ENCODE measurements at places on chromosomes 7 and 10.
A peak's percentile ranks its signal among the peaks of the same experiment; 100 is the strongest.

- DNase-seq, result no peak
Observed at GRCh38 chr7:25240340-25240739, 12.1 kb upstream of the NPVF start.

DNA sequence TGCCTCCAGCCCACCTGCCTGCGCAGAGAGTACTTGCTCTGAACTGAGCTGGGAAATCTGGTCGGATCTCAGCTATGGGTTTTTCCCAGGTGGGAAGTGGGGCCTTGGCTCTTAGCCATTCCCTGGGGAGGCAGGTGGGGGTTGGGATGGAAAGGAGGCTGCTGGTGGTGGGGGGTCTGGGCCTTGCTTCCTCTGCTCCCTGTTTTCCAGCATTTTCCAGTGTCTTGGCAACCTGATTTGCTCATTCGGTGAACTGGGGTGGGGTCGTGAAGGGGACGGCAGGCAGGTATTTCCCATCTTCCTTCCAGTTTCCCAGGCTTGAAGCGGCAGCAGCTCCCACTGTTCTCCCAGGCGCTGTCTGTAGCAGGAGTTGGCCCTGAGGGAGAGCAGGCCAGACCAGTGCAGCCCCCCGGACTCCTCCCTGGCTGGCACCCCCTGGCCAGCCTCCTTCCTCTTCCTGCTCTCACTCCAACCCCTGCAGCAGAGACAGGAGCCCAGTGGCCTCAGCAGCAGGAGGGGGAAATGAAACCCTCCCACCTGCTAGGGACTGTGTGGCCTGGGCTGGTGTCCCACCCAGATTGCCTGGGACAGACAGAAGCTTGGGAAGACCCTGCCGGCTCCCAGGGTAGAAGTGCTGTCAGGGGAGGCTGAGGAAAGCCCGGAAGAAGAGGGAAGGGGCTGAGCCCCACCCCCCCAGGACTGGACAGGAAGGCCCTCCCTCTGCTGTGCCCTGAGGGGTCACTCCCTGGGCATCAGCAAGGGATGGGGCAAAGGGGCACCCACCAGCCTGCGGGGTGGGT is 6.6 kb downstream of the TRIM8 start:
- DNase-seq, result no peak

- peak; percentile 75 for DNase-seq
Observed at GRCh38 chr10:24723788-24724380, at the start of gene ARHGAP21. ARHGAP21 (minus strand) TSS chr10:24723887; CDS start chr10:24721899, 1,988 bp downstream.

DNA sequence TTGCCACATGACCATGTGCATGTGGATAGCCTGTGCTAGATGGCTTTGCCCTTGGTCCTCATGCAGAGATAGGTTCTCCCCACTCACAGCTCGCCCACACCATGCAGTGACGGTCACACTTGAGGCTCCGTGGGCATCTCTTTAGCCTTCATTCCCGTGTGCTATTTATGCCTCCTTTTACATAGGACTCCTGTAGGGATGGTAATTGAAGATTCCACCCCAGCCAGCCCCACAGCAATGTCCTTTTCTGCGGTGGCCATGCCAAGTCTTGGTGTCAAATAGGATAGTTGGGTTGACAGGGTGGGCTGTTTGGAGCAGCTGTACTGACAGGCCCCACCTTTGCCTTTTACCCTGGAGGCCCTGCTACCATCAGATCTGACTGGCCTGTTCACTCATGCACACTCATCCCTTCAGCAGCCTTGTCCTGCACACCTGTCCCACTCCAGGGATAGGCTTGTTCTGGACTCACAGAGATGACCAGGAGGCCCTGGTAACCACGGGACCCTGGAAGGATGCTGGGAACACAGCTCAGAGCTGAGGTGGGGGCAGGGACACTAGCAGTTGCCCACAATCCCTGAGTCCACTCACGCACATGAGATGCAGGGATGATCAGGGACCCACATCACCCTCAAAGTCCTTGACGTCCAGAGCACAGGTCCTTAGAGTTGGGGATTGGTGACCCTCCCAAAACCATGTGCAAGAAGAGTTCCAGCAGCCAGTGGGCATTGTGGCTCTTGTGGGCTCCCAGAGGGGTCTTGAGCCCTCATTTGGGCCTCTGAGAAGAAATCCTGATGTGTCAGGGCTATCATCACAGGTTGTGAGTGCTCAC is 71.2 kb downstream of the ADCY1 start:
- DNase-seq, result no peak

GRCh38 chr10:108097258-108097657 is 932.8 kb upstream of the SORCS1 start:
- no peak for DNase-seq

DNA sequence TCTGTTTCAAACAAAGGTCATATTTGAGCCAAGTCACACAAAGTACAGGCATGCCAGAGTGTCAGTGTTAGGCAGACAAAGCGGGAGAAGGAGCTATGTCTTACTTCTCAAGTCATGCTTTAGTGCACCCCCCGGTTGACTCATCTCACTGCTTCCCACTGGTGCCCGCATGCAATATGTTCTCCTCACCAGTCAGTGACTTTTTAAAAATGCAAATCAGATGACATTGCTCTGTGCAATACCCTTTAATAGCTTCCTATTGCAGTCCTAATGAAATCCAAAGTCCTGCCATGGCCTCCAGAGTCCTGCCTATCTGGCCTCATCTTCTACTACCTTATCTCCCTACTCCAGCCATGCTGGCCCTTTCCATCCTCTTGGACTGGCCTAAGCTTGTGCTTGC is 429.1 kb downstream of the ACTR3B start:
- DNase-seq, result no peak

DNA sequence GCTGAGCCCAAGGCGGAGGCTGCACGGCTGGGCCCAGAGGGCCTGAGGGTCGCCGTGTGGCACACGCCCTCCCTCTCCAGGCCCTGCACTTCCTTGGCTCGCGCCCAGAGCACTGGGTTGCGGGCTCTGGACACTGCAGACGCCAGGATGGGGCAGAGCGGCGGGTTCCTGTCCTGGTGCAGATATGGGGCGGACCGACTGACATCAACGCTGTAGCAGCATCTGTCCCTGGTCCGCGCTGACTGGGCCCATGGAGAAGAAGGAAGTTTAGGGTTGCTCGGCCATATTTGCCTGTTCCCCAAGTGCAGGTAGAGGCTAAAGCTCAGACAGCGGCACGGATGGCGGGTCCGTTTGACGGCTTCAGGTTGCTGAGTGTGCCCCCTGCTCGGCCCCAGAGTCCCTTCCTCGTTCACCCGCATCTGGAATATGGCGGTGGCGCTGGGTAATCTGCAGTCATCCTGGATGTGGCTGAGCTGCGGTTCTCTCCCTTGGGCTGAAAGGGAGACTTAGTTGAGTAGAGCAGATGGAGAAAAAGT is 116.1 kb downstream of the OR13A1 start:
- no peak for DNase-seq

Measured in renal pelvis (tissue), 12 donors.